ENCODE measurements at places on chromosomes 4 and X. TPM values are rescaled to one million over a fixed set of nuclear protein-coding genes. Genes with fewer than 3 reads are reported as not detected.

The CRMP1 gene
- polyA plus RNA-seq, result 0.02 TPM

GRCh38 chr4:146073517-146073916 is 102.0 kb upstream of the LSM6 start:
- no peak for DNase-seq

DNA sequence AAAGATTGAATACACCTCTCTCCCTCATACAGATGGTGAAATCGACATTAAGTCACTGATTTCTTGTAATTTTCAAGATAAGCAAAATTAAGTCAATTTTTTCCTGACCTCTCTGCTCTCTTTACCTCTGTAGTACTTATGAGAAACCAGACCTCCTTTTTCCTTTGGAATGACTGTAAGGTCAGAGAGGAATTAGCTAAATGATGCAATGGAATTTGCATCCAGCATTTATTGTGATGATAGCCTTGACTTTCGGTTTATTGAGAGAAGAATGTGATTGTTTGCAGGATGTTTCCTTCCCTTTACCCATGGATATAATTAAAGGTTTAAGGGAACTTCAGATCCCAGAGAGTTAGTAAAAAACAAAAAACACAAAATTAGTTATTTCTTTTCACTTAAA is 22.4 kb downstream of the STK26 start:
- DNase-seq, result no peak

GRCh38 chr4:106306561-106306960 is 9.4 kb downstream of the TBCK start:
- no peak for DNase-seq

DNA sequence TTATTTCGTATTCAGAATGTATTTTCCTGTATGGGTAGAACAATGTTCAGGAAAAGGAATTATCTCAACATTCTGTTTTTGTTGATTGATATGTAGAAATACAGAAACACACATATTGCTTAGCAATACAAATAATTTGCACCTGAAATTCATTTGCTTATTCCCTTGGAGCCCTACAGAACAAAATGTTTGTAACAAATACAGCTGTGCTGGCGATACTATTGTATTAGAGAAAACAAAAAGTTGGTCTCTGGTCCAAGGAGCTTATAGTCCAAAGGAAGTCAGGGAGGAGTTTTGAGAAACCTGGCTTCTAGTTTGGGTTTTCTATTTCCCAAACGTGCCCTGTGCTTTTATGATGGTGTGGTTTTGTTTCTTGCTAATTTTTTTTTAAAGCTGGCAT is 37.8 kb upstream of the CAPN6 start:
- no peak for DNase-seq

The ANXA10 gene
- polyA plus RNA-seq, result 0.09 TPM

The CCDC120 gene
- polyA plus RNA-seq, result 0.49 TPM
